Activated CD8-positive, alpha-beta memory T cell treated with anti-CD3 and anti-CD28 coated beads for 4 hours (primary cell): ENCODE measurements at places on chromosomes 7 and 10.

- DNase-seq, result no peak
Measured at GRCh38 chr7:19378345-19378714, 233.1 kb upstream of the FERD3L start.

- no peak for DNase-seq
Measured at GRCh38 chr7:6650521-6651011, 13.4 kb downstream of the ZNF316 start.

DNA sequence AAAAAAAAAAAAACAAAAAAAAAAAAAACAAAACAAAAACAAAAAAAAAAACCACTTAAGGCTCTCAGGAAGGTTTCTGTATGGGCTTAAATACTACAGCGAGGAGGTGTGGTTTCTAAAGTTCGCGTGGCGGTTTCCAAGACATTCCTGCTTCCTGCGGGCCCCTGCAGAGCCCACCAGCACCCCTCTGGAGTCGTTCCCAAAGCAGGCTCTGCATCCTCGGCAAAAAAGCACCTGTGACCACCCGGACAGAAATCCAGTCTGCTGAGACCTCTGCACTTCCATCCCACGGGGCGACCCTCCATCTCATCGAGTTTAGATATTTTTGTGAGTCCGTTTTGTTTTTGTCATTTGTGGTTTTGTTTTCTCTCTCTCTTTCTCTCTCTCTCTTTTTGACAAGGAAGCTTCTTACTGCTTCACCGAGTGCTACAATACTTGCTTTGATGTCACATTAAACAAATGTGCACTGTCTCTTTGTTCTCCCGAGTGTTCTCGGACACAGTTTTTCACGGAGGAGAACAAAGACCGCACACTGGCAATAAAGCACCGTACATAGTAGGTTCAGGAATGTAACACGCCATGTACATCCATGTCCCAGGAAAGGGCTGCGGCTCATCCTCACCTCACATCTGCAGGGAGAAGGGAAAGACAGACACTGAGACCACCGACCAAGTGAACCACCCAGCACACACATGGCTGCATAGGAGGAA is 21.5 kb downstream of the PDGFA start:
- DNase-seq, result no peak

- DNase-seq, result no peak
Measured at GRCh38 chr10:101939729-101940128, 96.1 kb upstream of the KCNIP2 start.
